ENCODE measurements at places on chromosomes 16 and 17.

DNA sequence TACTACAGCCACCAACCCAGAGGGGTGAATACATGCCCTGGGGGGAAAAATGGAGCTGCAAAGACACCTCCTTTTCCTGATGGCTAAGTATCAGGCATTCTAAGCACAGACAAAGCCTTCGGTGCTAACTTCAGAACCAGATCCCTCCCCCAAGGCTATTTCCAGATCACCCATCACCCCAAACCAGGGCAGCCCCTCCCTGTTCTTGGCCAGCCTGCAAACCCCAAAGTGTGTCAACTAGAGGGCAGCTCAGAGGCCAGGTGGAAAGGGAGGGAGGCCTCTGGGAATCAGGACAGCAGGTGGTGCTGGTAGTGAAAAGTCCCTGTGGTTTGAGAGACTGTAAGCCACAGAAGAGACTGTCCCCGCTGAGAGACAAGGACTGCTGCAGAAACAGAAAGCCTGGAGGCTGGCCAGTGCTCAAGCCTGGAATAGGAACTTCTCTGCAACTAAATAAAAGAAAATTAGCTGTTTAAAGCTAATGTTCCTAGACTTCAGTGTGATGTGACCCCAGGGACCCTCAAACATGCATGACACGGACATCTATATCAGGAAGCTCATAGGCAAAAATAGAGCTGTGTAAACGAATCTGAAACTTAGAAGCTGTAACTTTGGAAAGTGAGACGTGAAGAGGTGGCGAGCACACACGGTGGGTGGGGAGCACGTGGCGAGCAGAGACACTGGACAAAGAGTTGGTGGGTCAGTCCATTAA lies 9.1 kb downstream of the TUBG1 start:
- DNase-seq = no peak

DNA sequence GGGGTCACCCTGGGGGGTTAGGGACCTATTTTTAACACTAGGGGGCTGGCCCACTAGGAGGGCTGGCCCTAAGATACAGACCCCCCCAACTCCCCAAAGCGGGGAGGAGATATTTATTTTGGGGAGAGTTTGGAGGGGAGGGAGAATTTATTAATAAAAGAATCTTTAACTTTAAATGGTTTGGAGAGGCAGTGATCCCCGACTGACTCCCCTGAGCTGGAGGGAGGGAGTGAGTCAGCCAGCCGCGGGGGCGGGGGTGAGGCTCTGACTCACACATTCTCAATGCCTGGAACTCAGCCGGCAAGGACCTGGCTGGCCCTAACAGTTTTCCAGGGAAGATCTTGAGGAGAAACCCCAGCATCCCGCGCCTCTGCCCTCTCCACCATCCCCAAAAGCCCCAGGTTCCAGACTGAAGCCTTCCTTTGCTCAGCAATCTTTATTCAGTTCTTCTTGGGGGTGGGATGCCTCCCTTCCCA lies 1.5 kb downstream of the HCFC1R1 start:
- peak; percentile 64 for DNase-seq

DNA sequence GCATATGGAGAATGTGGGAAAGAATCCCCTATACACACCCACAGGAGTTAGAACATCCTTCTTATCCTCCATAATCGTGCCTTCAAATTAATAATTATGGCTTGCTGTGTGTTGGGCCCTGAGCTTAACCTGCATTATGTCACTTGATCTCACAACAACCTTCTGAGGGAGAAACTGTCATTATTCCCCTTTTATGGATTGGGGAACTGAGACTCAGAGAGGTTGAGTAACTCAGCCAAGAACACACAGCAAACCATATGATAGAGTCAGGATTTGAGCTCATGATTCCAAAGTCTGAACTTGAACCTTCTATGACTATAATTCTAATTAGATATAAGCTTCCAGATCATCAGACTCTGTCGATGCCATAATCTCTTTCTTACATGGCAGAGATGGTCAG lies 114.2 kb upstream of the CACNG3 start:
- no peak for DNase-seq

GRCh38 chr17:78163881-78164747 lies 4.3 kb upstream of the SYNGR2 start:
- no peak for DNase-seq

DNA sequence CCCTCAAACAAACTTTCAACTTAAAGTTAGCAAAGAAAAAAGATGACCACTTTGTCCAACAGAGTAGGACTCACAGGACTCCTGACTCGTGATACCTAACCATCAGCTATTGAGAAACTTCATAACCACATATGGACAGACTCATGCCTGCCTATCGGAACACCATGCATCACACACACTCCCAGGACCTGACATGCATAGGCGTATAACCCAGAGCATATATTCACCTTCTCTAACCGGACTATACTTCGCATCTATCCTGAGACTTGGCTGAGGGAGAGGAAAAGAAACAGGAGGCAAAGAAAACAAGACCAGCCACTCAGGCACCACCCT lies 2.2 kb downstream of the PIP4K2B start:
- no peak for DNase-seq

DNA sequence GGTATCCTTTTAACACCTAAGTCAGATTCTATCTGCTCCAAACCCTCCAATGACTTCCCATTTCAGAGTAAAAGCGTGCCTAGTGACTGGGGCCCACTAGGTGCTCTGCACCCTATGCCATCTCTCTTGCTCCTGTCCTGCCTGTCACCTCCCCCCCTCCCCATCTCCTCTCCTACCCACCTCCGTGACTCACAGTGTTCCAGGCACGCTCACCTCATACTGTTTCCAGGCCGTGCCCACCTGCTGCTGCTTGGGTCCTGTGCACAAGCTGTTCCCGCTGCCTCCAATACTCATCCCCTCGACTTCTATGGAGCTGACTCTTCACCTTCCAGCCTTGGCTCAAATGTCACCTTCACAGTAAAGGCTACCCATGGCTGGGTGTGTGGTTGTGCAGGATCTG lies 21.7 kb downstream of the DNAH3 start:
- no peak for DNase-seq

- no peak for DNase-seq
Observed at GRCh38 chr16:65737831-65738230, 616.0 kb upstream of the CDH11 start.

DNA sequence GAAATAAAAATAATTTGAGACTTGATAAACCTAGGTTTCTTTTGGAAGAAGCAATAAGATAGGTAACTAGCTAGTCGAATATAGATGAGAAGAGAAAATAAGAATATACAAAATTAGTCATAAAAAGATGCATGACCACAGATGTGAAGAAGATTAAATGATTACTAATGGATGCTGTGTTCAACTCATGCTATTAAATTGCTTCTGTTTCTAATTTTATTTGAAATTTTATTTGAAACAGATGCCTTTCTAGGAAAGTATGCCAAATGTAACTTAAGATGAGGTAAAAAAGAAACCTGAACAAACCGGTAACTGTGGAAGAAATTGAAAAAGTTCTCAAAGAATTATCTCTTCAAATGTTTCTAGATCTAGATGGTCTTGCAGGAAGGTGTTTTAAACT lies 91.6 kb downstream of the OR1D5 start:
- no peak for DNase-seq

- DNase-seq = no peak
Observed at GRCh38 chr17:82668024-82668630, 19.9 kb upstream of the WDR45B start.

- no peak for DNase-seq
Observed at GRCh38 chr17:7548585-7549400, at the start of gene TNFSF12. TNFSF12 (plus strand) TSS chr17:7549058; CDS start chr17:7549154, 96 bp downstream.

DNA sequence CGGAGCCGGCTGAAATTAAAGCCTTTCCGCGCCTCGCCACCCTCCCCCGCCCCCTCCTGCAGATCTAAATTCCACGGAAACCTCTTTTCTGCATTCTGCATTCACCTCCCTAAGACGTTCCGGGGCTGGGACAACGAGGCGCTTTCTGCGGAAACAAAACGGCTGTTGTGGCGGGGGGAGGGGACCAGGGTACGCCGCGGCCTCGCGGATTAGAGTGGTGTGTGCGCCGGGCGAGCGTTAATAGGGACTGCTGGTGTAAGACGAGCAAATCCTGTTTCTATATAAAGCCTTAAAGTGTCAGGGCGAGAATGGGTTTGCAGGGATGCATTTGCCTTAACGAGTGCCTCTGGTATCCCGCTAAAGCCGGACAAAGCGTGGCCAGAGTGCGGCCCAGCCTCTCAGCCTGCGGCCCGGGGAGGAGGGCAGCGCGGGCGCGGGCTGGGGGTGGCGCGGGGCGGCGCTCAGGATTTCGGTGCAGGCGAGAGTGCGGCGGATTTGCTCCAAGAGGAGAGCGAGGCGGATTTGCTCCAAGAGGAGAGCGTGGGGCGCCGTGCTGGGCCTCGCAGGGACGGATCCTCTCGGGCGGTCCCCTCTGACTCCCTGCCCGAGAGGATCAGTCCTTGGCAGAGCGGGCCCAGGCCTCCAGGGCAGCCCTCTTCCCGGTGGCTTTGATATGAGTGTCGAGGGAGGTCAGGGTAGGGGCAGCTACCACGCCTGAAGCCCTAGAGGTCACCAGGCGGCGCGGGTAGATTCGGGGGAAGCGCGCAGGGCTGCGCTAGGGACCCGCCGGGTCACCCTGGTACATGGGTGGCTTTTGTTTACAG lies 5.1 kb downstream of the BAHCC1 start:
- DNase-seq = peak; percentile 59

DNA sequence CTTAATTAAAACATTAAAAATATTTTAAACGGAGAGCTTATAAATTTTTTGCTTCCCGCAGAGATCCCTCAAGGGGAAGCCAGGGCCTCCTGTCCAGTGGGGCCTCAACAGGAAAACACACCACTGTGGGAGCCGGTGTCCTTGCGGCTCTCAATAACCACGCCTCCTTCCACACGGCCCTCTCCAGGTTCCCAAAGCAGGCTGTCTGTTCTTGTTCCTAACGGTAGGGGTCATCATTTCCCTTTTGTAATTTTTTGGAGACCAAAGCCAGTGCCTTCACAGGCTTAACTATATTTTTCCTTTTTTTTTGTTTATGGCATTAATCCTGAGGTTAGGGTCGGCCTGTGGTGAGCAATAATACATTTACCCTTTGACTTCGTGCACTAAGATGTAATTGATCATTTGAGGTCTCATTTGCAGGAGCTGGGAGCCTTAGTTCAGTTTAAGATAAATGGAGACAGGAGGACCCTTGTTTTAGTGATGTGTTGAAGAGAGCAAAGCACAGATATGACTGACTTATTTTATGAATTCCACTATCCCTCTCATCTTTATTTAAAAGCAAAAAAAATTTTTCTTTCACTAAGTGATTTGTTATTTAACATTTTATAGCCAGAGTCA lies 77.5 kb upstream of the N4BP1 start:
- DNase-seq = no peak

DNA sequence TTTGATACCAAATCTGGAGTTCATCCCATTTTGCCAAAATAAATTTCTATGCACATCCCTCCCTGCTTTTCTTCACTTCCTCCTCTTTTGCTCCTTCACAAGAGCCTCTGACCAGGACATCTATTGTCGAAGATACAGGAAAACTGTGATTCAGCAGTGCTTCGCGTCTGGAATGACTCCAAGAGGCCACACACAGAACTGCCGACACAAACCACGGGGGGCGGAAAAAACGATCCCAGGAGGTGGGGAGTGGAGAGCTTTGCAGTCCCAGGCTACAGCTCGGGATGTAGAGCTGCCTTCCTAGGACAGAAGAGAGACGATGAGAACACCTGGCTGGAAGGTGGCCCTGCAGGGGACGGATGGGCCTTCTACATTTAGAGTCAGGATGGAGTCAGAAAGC lies 102.8 kb downstream of the XYLT1 start:
- DNase-seq = no peak

GRCh38 chr17:44798356-44798755 lies 31.7 kb downstream of the GJC1 start:
- no peak for DNase-seq

GRCh38 chr16:87140211-87141200 lies 176.7 kb downstream of the C16orf95 start:
- DNase-seq = no peak

GRCh38 chr17:14396547-14396946 lies 95.7 kb downstream of the HS3ST3B1 start:
- DNase-seq = no peak

DNA sequence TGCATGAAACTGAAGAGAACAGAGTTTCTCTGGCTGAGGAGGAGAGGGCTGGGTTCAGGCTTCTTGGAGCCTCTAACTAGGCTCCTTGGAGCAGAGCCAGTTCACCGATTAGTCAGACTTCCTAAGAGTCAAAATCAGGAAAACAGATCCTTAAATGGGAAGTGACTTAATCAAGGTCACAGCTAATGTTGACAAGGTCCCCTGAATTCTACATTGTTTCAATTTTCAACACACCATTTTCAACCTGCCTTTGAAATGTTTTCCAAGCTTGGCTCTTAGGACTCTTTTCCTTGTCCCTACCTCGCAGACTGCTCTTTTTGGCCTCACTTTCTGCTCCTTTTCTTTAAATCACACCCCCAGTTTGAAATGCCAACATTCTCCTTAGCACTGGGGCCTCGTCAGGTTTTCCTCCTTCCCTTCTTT lies 16.3 kb downstream of the MYL4 start:
- DNase-seq = no peak

All from C1 segment of cervical spinal cord (tissue), 14 donors.